ENCODE measurements at places on chromosomes 6 and 20.

DNA sequence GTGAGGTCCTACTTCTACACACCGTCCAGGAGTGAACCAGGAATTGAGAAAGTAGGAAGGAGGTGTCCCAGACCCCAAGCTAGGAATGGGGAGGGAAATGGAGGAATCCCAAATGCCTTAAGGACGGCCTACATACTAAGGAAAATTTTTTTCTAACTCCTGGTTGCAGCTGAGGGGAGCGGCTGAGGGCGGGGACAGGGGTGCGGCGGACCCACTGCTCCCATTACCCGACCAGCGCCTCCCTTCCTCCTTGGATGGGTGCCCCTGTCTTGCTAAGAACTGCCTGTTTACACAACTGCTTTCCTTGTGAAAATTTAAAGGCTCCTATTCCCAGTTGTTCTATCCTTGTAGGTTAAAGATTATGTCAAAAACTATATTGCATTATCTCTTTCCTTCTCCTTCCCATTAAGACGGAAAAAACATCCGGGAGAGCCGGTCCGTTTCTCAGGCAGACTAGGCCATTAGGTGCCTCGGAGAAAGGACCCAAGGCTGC is 699 bp upstream of the HSPA1B start:
- peak; percentile 44 for DNase-seq

DNA sequence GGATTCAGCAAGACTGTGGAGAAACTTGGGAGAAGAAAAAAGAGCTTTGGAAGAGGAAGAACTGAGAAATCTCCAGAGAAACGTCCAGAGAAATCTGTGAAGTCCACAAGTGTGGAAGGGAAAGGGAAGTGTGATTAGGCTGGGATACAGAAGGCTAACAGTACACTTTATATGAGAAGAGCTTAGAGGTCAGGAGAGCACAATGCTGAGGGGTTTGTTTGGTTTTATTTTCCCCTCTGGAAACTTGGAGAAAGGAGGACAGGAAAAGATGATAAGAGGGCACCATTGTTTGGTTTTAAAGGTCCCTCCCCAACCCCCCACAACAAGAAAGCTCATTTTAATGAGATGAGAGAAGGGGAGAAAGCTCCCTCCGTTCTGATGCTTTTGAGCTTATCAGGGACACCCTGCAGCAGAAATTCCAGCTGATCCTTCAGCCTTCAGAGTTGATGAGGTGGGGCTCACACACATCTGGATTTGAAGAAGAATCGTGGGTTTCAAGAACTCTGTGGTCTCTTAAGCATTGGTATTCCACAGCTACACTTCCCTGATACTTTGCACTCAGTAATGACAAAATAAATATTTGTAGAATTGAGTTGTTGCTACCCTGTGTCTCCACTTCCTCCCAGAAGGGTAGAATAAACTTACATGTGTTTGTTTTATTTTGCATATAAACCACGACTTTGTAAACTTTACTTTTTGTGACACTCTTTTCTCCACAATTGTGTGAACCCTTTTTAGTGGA is 1.9 kb downstream of the NT5E start:
- DNase-seq = no peak

- no peak for DNase-seq
Observed at GRCh38 chr20:64115171-64115911, 8.0 kb upstream of the NPBWR2 start.

DNA sequence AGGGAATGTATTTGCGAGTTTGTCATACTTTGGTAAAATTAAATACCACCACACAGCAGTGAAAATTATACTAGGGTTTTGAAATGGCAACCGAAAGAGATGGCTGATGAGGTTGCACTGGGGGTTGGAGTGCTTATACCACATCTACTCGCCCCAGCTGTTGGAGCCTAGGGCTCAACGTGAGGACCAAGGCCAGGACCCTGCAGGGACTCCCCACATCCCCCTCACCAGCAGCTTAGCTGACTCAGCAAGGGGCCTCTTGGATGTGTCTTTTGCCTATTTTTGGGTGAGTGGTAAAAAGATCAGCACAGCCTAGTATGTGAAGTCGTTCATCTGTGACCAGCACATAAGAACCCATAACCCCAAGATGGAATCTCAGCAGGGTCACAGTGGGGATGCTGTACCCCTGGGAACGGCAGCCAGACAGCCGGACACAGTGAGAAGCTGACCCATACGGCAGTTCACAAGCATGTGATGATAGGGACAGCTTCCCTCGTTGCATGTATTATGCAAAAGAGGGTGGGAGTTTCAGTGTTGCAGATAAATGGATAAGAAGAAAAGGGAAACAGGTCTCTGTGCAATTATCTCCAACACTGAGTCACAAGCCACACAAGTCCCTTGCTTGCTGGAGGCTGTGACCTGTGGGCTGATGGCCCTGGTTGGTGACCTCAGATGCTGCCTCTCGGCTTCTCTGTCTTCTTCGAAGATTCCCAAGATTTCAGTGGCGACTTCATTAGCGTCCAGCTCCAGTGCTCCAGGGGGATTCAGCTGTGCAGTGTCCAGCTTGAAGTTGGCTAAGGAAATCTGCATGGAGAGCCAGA is 20.9 kb upstream of the SPO11 start:
- no peak for DNase-seq

GRCh38 chr20:34583544-34583943 is 25.0 kb downstream of the MAP1LC3A start:
- no peak for DNase-seq

Measured in frontal cortex (tissue), 4 donors.